ENCODE measurements at places on chromosomes 4 and X.

GRCh38 chrX:75483933-75484332, 38.9 kb downstream of the ZDHHC15 start:
- no peak for DNase-seq

DNA sequence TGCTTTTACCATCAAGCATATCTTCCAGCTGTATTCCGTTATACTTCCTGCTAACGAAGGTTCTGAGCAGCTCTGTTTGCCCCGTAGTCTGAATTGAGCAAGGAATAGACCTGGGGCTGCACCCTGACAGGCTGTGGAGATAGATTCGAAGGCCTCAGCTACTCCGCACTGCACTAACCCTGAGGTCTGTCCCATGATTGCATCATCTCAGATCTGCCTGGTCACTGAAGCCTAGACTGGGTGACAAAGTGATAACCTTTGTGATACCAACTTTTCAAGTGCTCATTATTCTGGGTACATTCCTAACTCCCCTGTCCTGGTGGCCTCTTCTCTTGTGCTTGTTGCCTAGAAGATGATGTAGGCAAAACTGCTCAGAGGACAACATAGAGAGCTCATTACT, 29.9 kb upstream of the PGRMC1 start:
- DNase-seq = no peak

DNA sequence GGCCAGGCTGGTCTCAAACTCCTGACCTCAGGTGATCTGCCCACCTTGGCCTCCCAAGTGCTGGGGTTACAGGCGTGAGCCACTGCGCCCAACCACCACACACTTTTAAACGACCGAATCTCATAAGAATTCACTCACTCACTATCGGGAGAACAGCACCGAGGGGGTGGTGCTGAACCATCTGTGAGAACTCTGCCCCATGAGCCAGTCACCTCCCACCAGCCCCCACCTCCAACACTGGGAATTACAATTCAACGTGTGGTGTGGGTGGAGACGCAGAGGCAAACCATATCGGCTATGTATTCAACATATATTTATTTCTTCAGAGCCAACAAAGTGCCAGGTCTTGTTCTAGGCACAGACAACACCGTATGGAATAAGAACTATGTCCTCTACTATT, 3.6 kb downstream of the TLR3 start:
- no peak for DNase-seq

GRCh38 chr4:117284736-117285135, 199.4 kb upstream of the TRAM1L1 start:
- DNase-seq = no peak

GRCh38 chr4:118716304-118716703, 31.1 kb downstream of the METTL14 start:
- DNase-seq = no peak

DNA sequence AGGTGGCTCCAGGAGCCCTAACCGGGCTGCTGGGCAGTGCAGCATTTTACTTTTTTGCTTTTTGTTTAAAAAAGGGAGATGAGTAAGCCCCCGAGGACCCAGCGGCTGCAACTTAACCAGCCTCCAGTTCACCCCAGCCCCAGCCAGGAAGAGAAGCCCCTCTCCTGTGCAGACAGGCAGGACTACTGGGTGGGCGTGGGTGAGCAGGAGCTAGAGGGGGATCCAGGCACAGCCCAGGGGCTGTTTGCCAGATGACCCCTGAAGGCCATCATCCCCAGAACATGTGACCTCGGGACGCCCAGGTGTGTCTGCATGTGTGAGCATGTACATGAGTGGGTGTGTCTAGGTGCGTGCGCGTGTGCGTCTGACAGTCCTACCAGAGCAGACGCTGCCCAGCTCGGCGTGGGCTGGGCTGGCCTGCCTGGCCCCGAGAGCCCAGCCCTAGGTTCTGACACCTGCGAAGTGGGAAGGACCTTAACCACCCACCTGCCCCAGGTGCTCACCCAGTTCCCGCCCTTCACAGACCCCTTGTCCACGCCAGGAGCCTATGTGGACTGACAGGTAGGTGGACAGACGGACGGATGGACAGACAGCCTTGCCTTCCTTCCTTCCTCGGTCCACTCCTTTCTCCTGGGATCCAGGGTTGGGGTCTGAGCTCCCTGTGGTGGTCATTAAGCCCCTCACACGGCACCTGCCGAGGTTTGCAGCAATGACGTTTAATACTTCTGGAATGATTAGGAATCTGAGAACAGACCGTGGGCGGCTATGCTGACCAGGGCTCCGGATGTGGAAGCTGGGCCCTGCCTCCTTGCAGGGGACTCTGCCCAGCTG, 7.8 kb upstream of the HAUS3 start:
- DNase-seq = no peak

DNA sequence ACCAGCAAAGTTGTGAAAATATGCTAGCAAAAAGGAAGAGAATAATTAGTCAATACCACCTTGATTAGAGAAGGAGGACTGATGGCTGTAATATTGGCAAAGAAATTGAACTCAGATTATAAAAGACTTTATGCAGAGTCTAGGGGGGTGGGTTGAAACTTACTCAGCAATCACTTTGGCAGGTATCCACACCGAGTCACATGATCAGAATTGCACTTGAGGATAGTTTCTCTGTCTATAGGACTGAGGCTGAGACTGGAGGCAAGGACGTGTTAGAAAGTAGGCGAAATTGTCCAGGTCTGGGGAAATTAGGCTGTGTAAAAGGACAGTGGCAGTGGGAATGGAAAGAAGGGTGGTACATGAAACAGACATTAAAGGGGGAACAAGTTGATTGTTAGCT, 284.4 kb downstream of the ARHGAP24 start:
- DNase-seq = no peak

DNA sequence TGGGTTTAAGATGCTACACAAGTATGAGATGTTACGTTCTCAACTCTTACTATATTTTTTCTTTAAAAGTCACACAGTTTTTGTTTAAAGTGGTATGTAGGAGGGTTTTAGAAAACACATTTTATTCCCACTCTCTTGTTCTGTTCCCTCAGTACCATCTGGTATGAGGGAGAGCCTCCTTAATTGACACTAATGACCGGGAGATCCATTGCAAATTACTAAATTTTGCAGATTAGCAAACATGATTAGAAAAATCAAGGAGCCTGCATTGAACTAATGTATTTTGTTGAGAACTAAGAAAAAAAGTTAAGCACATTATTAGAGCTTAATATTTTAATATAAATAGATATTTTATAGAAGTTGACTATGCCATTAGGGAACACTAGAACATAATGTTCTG, 87.3 kb upstream of the UNC5C start:
- no peak for DNase-seq

GRCh38 chrX:29241809-29242208, 654.6 kb downstream of the IL1RAPL1 start:
- DNase-seq = no peak

DNA sequence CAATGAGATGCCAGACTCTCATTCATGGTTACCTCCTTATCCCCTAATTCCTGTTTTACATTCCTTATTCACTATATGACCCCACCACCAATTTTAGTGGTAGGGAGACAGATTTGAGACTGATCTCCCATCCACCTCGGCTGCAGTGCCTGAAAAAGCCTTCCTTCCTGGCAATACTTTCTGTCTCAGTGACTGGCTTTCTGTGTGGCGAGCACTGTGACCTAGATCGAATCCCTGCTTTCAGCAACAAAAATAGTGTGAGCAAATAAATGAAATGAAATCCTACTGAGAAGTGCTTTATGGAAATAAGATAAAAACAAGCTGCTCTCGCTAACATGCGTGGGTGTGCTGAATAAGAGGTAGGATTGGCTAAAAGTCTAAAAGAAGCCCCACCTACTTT, 165.3 kb downstream of the GPM6A start:
- DNase-seq = no peak

- no peak for DNase-seq
Measured at GRCh38 chr4:101415962-101416361, 68.6 kb upstream of the PPP3CA start.

- DNase-seq = no peak
Measured at GRCh38 chr4:7770224-7771050, 169.2 kb downstream of the AFAP1 start.

GRCh38 chr4:152344001-152344400, 191.9 kb downstream of the FBXW7 start:
- DNase-seq = no peak

DNA sequence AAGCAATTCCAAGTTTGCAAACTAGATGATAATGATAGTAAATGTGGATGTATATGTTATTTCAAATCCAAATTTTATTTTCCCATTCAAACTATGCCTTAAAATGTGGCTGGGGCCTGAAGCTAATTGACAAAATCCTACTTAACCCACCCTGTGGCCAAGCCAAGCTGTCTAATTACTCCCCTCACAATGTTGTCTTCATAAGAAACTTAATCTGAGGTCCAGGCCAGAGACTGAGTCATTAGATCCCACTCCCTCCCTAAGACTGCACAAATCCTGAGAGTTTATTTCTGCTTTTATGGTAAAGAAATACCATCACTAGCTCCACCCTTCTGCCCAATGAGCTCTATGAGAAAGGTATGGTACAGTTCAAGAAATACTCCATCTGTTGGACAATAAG, 16.6 kb downstream of the SMPX start:
- DNase-seq = no peak

GRCh38 chr4:4712800-4713528, 146.5 kb upstream of the MSX1 start:
- no peak for DNase-seq

- no peak for DNase-seq
Measured at GRCh38 chr4:48854982-48855381, 24.1 kb downstream of the OCIAD1 start.

- no peak for DNase-seq
Measured at GRCh38 chr4:41883988-41884734, 51.1 kb upstream of the TMEM33 start.

DNA sequence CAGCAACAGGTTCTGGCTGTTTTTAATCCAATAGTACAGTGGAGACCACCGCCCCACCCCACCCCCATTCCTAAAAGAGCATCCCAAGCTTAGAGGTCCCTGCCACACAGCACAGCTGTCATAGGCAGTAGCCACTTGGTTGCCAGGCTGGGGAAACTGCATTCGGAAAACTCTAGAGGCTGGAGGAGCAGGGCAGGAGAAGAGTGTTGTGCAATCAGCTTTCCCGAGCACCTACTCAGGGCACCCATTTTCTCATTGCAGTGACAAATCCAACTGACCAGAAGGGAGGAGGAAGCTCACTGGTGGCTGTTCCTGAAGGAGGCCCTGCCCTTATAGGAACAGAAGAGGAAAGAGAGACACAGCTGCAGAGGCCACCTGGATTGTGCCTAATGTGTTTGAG, 1.1 kb downstream of the CXCL1 start:
- DNase-seq = peak; percentile 34

DNA sequence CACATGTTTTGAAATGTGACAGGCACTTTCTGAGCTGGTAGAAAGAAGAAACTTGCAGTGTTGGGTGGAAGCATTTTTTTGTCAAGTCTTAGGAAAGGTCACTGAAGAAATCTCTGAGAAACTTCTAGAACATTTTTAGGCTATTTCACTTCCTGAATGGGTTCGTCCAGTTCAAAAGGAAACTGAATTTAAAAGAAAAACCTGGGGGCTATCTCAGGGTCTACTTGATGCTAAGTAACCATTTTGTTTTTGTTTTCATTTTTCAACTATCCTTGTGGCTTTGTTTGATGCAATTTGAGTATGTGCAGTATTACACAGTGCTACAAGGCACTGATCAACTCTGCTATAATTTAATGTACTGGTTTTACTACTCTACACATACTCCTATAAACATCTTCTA, 34.0 kb upstream of the AMOT start:
- DNase-seq = no peak

- no peak for DNase-seq
Measured at GRCh38 chrX:19556202-19556601, 40.9 kb upstream of the MAP3K15 start.

DNA sequence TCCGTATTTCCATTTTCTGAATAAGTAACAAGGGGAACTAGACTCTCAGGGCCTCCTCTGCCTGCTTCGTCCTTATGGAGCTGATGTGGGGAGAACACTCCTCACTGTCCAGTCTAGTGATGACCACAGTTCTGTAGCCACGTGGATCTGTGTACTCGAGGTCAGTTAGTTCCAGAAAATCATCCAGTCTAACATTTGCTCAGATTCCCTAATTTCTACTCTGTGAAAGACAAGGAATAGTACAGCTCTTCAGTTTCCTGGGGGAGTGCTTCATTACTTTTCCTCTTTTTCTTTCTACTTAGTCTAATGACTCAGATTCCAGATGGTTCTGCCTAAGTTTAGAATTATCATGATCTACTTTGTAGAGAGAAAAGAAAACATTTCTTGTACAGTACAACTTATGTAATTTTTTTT, 82.6 kb downstream of the SORBS2 start:
- DNase-seq = no peak

GRCh38 chrX:75748431-75748830, 36.6 kb downstream of the MAGEE2 start:
- DNase-seq = no peak

DNA sequence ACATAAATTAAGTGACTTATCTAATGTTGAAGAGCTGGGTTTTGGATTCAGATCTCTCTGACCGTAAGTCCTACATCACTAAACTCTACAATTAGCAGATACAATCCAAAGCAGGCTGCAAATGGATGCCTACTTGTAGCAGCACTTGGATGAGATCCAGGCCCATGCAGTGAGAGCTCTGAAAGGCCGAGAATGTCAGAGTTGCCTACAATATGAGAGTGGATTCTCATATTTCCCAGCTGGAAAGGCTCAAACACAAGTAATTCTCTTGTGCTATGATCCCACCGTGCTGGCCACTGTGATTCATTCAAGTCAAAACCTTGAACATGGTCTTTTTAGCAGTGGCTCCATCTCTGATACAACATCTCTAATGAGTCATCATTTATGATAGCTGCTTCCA, 125.4 kb upstream of the CHRDL1 start:
- DNase-seq = no peak

DNA sequence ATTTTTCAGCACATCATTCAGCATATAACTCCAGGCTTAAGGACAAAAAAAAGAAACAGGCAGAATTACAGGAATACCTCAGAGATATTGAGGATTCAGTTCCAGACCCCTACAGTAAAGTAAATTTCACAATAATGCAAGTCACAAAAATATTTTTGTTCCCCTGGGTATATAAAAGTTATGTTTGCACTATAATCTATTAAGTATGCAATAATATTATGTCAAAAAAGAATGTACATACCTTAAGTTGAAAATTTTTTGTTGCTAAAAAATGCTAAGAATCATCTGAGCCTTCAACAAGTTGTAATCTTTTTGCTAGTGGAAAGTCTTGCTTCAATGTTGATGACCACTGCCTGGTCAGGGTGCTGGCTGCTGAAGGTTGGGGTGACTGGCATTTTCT, 2532.5 kb downstream of the ARAP2 start:
- DNase-seq = no peak

Measured in CD14-positive monocyte (primary cell).